H1 (cell line): ENCODE measurements at places on chromosomes 1 and 21.

- peaks cover 13% of the 10 kb centered on the region for H3K4me1 ChIP-seq
- no peak overlapping the region for H3K27ac ChIP-seq
- no peak overlapping the region for H3K4me3 ChIP-seq
- no peaks in the 10 kb centered on the region for H3K27me3 ChIP-seq
Measured at GRCh38 chr1:29508458-29509107, 272.3 kb downstream of the PTPRU start.

- no peaks in the 10 kb centered on the region for H3K36me3 ChIP-seq
- H3K4me3 ChIP-seq = no peak overlapping the region
- DNase-seq = no peak
Measured at GRCh38 chr21:42469272-42469671, 26.8 kb downstream of the RSPH1 start.

GRCh38 chr1:43199093-43199726 is 27.1 kb downstream of the CFAP57 start:
- H3K36me3 ChIP-seq = no peaks in the 10 kb centered on the region
- no peak overlapping the region for H3K4me3 ChIP-seq
- H3K27ac ChIP-seq = no peak overlapping the region
- H3K27me3 ChIP-seq = no peaks in the 10 kb centered on the region

- H3K27me3 ChIP-seq = no peaks in the 10 kb centered on the region
- no peak overlapping the region for H3K27ac ChIP-seq
- DNase-seq = no peak
- no peak overlapping the region for H3K4me3 ChIP-seq
- H3K36me3 ChIP-seq = no peaks in the 10 kb centered on the region
- H3K4me1 ChIP-seq = peaks cover 3% of the 10 kb centered on the region
Measured at GRCh38 chr1:65207317-65207716, 59.3 kb downstream of the AK4 start.

DNA sequence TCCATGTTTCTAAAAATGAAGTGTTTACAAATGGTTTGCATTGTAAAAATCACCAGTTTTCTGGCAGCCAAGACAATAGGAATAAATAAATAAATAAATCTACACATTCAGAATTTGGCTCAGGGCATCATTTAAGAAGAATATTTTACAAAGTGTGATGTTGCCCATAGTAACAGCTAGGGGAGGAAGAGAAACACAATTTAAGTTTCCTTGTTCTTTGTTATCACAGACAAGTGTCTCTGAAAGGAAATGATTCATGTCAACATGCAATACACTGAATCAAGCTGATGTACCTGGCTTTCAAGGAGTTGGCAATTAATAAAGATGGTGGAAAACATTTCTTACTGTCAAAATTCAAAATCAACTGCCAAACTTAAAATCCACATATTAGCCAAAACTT is 74.7 kb downstream of the LHX8 start:
- H3K27me3 ChIP-seq = no peaks in the 10 kb centered on the region
- H3K4me1 ChIP-seq = no peaks in the 10 kb centered on the region
- H3K4me3 ChIP-seq = no peak overlapping the region
- H3K27ac ChIP-seq = no peak overlapping the region
- DNase-seq = no peak

- no peak overlapping the region for H3K4me3 ChIP-seq
- no peak overlapping the region for H3K27ac ChIP-seq
- DNase-seq = no peak
- H3K4me1 ChIP-seq = no peaks in the 10 kb centered on the region
Measured at GRCh38 chr1:221631556-221631955, 110.3 kb downstream of the DUSP10 start.

GRCh38 chr1:247468481-247469140 is 10.7 kb upstream of the OR2B11 start:
- H3K4me1 ChIP-seq = no peaks in the 10 kb centered on the region
- DNase-seq = no peak
- no peak overlapping the region for H3K4me3 ChIP-seq
- no peaks in the 10 kb centered on the region for H3K27me3 ChIP-seq

DNA sequence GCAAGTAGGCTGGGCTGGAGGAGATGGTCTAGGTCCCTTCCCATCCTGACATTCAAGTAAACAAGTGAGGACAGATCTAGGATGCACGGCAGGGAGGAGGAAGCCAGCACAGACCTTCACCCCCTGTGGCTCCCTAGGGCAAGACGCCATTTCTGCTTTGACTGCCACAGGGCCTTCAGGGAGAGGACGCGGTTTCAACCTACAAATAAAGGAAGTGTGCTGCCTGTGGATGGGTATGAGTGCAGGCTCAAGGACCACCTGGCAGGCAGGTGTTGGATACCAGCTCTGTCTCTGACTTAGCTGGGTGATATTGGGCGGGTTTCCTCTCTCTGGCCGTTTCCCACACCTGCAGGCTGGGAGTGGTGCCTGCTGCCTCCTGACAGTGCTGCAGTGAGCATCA is 16.2 kb downstream of the SLC2A1 start:
- H3K27ac ChIP-seq = no peak overlapping the region
- H3K36me3 ChIP-seq = peaks cover 81% of the 10 kb centered on the region
- H3K4me1 ChIP-seq = peaks cover 25% of the 10 kb centered on the region
- DNase-seq = no peak

DNA sequence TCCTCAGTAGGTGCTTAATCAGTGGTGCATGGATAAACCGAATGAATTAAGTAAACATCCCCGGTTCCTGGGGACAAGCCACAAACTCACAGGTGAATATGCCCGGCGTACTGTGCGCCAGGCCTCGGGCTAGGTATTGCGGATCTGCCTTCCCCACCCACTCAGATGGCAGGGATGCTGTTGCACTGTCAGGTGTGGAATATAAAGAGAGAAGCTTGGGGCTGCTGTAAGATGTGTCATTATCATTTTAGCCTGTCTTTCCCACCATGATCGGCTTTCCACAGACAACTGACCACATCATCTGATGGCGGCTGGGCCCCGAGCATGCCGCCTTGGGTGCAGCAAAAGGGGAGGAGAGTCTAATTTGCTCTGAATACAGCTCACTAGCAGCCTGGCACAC is 45.4 kb upstream of the LRP8 start:
- peaks cover 3% of the 10 kb centered on the region; the same call in 1 of the 2 replicates for H3K27me3 ChIP-seq
- no peak overlapping the region for H3K27ac ChIP-seq
- no peaks in the 10 kb centered on the region for H3K36me3 ChIP-seq

DNA sequence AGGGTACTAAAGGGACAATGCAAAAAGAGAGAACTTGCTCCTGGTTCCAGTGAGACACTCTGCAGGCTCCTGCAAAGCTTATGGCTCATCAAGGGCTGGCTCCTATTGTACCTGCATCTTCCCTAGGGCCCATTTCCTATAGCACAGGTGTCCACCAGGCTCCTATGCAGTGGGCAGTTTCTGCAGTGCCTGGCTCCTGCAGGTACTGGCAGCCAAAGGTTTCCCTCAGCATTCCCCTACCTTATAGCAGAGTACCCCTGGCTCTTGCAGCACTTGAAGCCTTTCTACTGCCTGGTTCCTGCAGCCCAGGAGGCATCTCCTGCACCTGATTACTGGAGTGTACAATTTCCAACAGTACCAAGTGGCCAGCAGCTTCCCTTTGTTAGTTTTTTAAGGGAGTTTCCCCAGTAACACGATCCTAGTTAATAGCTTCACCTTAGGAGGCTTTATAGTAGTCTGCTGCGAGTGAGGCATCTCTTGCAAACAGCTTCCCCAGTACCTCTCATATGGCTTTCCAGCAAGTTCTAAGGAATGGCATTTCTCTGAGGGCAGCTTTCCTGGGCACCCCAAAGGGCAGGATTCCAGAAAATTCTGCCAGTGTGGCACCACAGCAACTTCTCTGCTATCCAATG is 141.7 kb downstream of the DENND1B start:
- no peak overlapping the region for H3K27ac ChIP-seq
- H3K27me3 ChIP-seq = no peaks in the 10 kb centered on the region
- no peaks in the 10 kb centered on the region for H3K36me3 ChIP-seq
- no peak for DNase-seq
- H3K4me1 ChIP-seq = peaks cover 8% of the 10 kb centered on the region
- H3K4me3 ChIP-seq = no peak overlapping the region

DNA sequence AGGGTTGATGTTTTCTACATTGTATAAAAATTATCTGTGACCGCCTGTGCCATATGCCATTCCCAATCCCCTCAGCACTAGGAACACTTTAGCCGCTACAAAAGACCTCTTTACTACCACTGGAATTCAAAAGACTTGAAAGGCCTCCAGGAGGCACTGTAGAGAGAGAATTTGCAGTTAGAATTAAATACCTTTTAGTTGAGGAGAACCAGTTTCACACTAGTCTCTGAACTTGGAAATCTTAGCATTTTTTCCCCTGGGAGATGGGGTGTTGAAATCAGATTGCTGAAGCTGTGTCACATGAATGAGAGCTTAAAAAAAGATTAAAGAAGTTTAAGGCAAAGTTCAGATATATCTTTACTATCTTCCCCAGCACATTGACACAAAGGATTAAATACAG is 291.0 kb downstream of the ADGRL2 start:
- no peak for DNase-seq
- no peak overlapping the region for H3K4me3 ChIP-seq
- no peaks in the 10 kb centered on the region for H3K4me1 ChIP-seq
- H3K27ac ChIP-seq = no peak overlapping the region

GRCh38 chr1:37391211-37392011 is 83.0 kb upstream of the ZC3H12A start:
- no peak overlapping the region for H3K4me3 ChIP-seq
- DNase-seq = peak; percentile 57
- no peak overlapping the region for H3K27ac ChIP-seq
- H3K4me1 ChIP-seq = peaks cover 2% of the 10 kb centered on the region
- H3K36me3 ChIP-seq = no peaks in the 10 kb centered on the region
- H3K27me3 ChIP-seq = no peaks in the 10 kb centered on the region

GRCh38 chr1:79104617-79105016 is 98.1 kb upstream of the ADGRL4 start:
- H3K4me3 ChIP-seq = no peak overlapping the region
- no peaks in the 10 kb centered on the region for H3K27me3 ChIP-seq
- no peaks in the 10 kb centered on the region for H3K4me1 ChIP-seq
- H3K36me3 ChIP-seq = no peaks in the 10 kb centered on the region
- H3K27ac ChIP-seq = no peak overlapping the region

DNA sequence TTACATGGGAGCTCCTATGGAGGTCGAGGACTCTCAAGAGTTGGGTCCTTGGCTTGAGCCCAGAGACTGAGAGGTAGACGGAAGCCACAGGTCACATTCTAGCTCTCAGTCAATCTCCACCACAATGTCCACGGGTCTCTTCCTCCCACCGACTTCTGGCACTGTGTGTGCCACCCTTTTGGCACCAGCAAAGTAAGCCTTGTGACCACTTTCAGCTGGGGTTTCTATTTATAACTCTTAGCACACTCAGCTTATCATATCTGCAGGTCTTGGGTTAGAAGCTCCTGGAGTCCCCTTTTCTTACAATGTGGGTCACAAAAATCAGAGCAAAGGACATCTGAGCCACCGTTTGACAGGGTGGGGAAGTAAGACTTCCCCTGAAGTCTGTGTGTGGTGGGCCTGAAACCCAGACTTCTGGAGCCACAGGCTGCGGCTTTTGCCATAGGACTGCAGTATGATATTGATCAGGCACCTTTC is 28.3 kb downstream of the NCMAP start:
- DNase-seq = no peak
- no peak overlapping the region for H3K4me3 ChIP-seq
- no peaks in the 10 kb centered on the region for H3K4me1 ChIP-seq
- H3K27me3 ChIP-seq = no peaks in the 10 kb centered on the region; the same call in 1 of the 2 replicates
- no peak overlapping the region for H3K27ac ChIP-seq

- no peak overlapping the region for H3K27ac ChIP-seq
- no peaks in the 10 kb centered on the region for H3K36me3 ChIP-seq
- no peak overlapping the region for H3K4me3 ChIP-seq
- H3K4me1 ChIP-seq = no peaks in the 10 kb centered on the region
Measured at GRCh38 chr1:47395433-47395832, 20.7 kb upstream of the FOXE3 start.

DNA sequence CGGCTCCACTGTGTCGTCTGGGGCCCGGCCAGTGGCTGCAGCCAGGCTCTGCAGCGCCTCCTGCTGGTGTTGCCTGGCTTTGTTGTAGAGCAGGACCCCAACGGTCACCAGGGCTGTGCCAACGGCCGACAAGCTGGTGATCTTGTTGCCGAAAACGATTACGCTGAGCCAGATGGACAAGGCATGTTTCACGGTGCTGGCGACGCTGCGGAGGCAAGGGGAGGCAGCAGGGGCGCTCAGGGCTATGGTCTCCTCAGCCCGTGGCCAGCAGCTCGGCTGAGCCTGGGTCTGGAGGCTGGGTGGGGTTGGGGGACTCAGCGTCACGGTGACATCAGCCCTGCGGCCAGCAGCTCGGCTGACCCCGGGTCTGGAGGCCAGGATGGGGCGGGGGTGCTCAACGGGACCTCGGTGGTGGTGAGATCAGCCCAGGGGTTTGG is 7.0 kb upstream of the CDK11B start:
- no peaks in the 10 kb centered on the region for H3K4me1 ChIP-seq
- H3K27ac ChIP-seq = no peak overlapping the region
- DNase-seq = no peak
- H3K4me3 ChIP-seq = no peak overlapping the region

GRCh38 chr1:29644812-29645211 is 408.5 kb downstream of the PTPRU start:
- no peaks in the 10 kb centered on the region for H3K36me3 ChIP-seq
- H3K4me1 ChIP-seq = no peaks in the 10 kb centered on the region
- no peak overlapping the region for H3K4me3 ChIP-seq
- no peaks in the 10 kb centered on the region for H3K27me3 ChIP-seq
- no peak for DNase-seq

GRCh38 chr1:70376196-70376595 is 21.7 kb upstream of the ANKRD13C start:
- no peak overlapping the region for H3K27ac ChIP-seq
- no peaks in the 10 kb centered on the region for H3K36me3 ChIP-seq
- no peak for DNase-seq
- H3K27me3 ChIP-seq = no peaks in the 10 kb centered on the region
- H3K4me1 ChIP-seq = no peaks in the 10 kb centered on the region

GRCh38 chr1:29703596-29704370 is 467.5 kb downstream of the PTPRU start:
- peak; percentile 61 for DNase-seq
- no peak overlapping the region for H3K27ac ChIP-seq
- no peak overlapping the region for H3K4me3 ChIP-seq

DNA sequence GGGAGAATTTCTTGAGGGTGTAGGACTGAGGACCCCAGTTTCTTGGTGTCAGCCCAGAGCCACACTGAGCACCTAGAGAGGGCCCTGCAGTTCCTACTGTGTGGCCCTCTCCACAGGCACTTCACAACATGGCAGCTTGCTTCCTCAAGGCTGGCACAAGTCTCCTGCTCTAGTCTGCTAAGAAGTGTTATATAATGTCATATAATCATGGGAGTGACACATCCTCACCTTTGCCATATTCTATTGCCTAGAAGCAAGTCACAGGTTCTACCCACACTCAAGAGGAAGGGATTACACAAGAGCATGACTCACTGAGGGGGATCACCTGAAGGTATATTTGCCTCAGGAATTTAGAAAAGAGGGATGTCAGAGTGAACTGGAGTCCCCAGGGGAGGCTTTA is 5.5 kb upstream of the SNX27 start:
- peaks cover 5% of the 10 kb centered on the region for H3K4me1 ChIP-seq
- H3K27ac ChIP-seq = no peak overlapping the region
- no peak overlapping the region for H3K4me3 ChIP-seq
- no peaks in the 10 kb centered on the region for H3K27me3 ChIP-seq
